ENCODE measurements at places on chromosomes 4 and X. TPM values are rescaled to one million over a fixed set of nuclear protein-coding genes. Genes with fewer than 3 reads are reported as not detected.

RTL9 gene
- 0.07 TPM for total RNA-seq

HSFX2 gene
- total RNA-seq: 0.39 TPM

ZNF595 gene
- 3.4 TPM for total RNA-seq

MTNR1A gene
- total RNA-seq: not detected

GAGE2A gene
- total RNA-seq: not detected

USP9X gene
- 70.1 TPM for total RNA-seq

DMP1 gene
- total RNA-seq: not detected

ANXA10 gene
- total RNA-seq: not detected

PARM1 gene
- 0.07 TPM for total RNA-seq

SHOX gene
- not detected for total RNA-seq

NDP gene
- total RNA-seq: not detected

BMP3 gene
- not detected for total RNA-seq

DNA sequence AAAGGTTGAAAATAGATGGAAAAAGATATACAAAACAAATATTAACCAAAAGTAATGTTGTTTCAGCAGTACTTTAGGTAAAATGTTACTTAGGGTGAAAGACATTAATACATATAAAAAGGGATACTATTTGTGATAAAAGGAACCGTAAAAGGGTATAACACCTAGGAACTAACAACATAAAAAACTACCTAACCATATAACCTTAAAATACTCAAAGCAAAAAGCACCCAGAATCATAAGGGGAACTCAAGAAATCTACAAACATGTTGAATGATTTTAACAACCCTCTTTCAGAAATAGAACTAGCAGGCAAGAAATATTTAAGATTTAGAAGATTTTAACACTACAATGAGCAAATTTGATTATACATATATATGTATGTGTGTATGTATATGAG is 11.5 kb downstream of the MOSPD2 start:
- no peak for DNase-seq

- no peak for DNase-seq
Measured at GRCh38 chrX:137278825-137279224, 245.0 kb upstream of the GPR101 start.

GRCh38 chr4:105430811-105431210 is 43.1 kb downstream of the PPA2 start:
- DNase-seq: no peak

DNA sequence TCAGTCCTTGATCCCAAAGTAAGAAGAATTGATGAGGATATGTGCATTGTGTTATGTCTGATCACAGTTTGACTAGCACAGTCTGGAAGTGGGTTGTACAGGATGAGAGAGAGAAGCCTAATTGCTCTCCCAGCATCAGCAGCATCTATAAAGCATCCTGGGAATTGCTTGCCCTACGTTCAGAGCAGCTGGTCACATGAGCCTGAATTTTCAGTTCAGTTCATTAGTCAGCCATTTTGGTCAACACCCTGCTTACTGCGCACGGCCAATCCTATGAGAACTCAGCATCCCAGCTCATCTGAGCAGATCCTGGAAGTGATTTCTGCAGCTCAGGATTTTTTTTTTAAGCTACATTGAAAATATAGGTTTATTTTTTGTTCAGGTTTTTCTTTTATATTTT is at the start of gene RUFY3:
TSS of gene RUFY3 (plus strand) at position 218 of the 400 bp plus-strand sequence. CDS start 610 bp downstream, outside the sequence.
- DNase-seq: no peak

DNA sequence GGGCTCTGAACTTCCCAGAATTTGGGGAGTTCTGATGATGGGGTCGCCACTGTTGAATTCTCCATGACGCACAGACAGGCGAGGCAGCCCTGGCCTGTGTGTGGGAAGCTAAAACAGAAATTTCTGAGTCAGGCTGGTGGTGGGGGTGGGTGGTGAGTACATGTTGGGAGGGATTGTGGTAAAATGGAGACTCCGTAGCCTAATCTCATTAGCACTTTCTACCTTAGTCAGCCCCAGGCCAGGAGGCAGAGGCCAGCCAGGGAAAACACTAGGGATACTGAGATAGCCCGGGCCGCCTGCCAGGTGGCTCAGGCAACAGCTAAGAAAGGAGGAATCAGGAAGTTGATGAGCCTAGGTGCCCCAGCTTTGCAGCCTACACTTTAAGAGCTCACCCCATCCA is 39.3 kb upstream of the NHSL2 start:
- no peak for DNase-seq

DNA sequence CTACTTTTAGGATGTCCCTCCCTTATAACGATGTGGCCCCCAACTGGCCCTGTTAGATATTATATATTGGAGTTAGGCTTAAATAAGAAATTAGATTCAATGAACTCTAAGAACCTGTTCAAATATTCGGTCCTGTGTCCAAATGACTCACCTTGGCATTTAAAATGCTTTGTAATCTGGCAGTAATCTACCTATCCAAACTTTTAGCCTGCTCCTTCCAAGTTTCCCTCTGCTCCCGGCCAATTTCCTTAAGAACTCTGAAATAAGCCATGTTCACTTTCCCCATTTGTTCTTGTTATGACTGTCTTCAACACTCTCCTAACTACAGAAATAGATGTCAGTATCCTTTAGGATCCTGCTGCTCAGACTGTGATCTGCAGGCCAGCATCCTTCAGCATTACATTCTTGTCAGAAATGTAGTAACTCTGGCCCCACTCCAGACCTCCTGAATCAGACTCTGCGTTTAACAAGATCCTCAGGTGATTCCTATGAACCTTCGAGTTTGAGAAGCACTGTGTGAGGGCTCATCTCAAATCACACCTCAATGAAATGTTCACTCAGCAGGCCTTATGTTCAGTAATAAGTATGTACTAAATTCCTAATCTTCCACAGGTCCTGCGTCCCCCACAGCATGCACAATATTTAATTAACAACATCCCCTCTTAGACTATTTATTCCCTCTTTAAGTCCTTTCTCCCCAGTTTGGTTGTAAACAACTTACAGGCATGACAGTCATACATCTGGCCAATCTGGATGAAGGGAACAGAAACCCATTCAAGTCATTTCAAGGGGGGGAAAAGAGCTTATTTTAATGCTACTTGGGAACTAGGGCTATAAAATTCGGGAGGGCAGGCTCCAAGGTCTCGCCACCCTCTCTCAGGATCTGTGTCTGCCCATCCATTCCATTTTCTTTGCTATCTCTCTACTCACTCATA is 3.0 kb downstream of the ATP8A1 start:
- DNase-seq: no peak

GRCh38 chrX:623599-624315 is 6.8 kb upstream of the SHOX start:
- DNase-seq: no peak

GRCh38 chr4:181671672-181672071 is 571.5 kb upstream of the TENM3 start:
- no peak for DNase-seq

GRCh38 chrX:103253608-103254007 is 1.3 kb downstream of the TCEAL8 start:
- DNase-seq: no peak

DNA sequence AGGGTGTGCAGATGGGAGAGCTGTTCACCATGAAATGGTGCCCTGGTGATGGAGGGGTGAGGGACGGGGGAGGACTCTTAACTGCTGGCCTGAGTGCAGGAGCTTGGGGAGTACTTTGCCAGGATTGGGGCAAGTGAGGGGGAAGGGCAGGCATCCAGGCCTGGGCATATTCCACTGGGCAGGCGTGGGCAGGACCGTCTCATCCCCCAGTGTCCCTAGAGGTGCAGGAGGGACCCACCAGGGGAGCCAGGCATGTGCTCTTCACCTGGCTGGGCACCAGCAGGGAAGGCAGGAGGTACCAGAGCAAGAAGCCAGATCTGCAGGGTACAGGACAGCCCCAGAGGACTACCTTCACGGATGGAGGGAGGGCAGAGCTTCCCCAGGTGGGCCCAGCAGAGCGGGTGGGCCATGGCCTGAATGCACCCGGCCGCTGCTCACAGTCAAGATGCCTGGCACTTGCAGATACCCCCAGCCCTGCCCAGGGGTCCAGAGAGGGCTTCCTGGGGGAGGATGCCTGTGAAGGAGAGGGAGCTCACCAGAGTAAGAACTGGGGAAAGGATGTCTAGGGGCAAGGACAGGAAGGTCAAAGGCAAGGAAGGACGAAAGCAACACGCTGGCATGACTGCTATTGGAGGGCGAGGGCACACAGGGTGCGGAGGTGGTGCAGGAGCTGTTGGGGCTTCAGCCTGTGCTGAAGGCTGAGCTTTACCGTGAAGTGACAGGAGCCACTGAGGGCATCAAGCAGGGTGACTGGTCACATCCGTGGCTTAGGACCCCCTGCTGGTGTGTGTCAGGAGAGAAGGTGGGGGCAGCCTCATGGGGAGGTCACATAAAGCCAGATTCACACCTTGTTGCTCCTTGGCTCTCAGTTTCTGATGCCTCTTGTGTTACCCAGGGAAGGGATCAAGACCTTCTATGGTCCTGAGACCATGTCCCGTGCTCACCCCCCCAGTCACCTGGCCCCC is 68.2 kb upstream of the NKX1-1 start:
- no peak for DNase-seq

- DNase-seq: no peak
Measured at GRCh38 chr4:113645771-113646441, 115.6 kb downstream of the CAMK2D start.

DNA sequence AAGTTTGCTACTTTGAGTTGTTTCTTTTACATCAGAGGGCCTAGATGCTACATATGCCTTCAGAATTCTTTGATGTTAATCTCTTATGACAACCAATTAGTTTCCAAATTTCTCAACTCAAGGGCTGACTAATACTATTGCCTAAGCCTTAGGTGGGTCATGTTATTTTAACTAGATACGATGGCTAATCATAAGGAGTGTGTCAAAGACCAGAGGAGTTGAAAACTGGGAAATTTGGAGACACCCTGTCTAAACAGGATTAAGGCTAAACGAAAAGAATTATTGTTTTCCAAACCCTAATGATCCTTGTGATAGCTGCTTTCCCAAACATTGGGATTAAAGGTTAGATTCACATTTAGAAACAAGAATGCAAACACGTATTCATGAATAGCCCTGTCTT is 228.5 kb downstream of the PCDH7 start:
- no peak for DNase-seq

- DNase-seq: no peak
Measured at GRCh38 chrX:127128282-127128681, 308.8 kb downstream of the PRR32 start.

GRCh38 chr4:64713256-64713840 is 304.1 kb upstream of the TECRL start:
- no peak for DNase-seq

- no peak for DNase-seq
Measured at GRCh38 chr4:4937926-4938325, 78.5 kb downstream of the MSX1 start.

DNA sequence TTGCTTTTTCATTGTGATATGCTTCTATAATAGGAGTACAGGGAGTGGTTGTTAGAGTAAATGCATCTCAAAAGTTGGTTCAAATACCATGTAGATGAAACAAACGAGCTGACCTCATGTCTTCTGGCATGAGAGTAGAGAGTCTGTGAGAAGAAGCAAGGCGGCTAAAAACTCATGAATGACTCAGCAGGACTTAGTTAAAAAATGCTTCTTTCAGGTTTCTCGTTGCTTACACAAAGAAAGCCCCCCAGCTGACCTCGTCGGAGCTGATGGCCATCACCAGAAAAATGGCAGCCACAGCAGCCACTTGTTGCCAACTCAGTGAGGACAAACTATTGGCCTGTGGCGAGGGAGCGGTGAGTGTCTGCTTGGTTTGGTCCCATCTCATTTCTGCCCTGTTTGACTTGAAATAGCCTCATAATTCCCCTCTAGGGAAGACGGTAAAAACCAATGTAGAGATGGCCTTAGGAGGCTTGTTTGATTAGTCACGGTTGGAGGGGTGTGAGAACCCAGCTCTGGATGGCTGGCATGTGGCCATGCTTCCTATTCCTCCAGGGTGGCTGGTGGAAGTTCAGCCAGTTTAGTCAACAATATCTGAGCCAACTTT is 14.5 kb downstream of the AFP start:
- DNase-seq: no peak

GRCh38 chr4:141133999-141134995 is 1.0 kb upstream of the RNF150 start:
- DNase-seq: no peak

GRCh38 chr4:95124906-95125504 is 367.2 kb downstream of the BMPR1B start:
- DNase-seq: no peak

DNA sequence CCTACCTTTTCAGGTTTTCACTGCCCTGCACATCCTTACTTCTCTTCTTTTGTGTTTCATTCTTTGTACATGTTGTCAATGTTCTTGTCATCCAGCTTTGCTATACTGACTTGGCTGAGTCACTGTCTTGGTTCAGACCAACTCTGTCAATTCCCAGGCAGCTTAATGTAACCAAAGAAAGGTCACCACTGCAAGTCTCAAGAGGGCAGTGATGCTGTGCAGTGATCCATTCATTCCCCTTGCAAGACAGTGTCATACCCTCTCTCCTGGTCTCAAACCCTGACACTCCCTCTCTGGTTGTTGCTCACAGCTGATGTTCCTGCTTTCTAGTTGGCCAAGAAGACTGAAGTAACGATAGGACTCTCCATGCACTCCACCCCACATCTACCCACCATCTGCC is 17.5 kb downstream of the RAB39B start:
- no peak for DNase-seq

- DNase-seq: no peak
Measured at GRCh38 chrX:3227526-3227925, 118.9 kb downstream of the MXRA5 start.

DNA sequence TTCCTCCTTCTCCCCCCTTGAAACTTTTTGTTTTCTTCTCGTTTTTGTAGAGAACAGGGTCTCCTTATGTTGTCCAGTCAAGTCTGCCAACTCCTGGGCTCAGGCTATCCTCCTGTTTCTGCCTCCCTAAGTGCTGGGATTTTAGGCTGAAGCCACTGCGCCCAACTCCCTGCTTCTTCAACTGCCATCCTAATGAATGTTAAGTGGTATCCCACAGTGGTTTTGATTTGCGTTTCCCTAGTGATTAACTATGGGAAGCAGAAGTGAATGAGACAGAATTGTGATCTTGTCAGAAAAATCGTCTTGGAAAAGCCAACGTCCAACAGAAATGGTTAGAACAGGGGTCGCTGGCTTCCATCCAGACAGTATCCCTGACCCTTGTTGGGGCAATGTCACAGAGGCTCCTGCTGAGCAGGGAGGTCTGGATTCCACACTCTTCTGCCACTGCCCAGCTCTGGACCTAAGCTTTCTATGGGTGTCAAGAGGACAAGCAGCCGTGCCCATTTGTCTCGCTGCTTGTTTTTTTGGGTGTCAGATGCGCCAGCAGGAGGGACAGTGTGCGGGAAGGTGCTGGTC is 869 bp upstream of the ADD1 start:
- DNase-seq: no peak

- no peak for DNase-seq
Measured at GRCh38 chr4:82513382-82513781, 48.4 kb downstream of the TMEM150C start.

GRCh38 chr4:116638592-116638991 is 446.8 kb downstream of the TRAM1L1 start:
- DNase-seq: no peak

- no peak for DNase-seq
Measured at GRCh38 chr4:14877246-14878225, 124.7 kb upstream of the CPEB2 start.

Measured in activated T-cell treated with anti-CD3 and anti-CD28 coated beads, Interleukin-2, amount 50 U/mL, for 72 hours (primary cell).